ENCODE measurements at places on chromosomes 3 and 15.

GRCh38 chr3:177473903-177474302 is 276.6 kb upstream of the TBL1XR1 start:
- no peak for DNase-seq

DNA sequence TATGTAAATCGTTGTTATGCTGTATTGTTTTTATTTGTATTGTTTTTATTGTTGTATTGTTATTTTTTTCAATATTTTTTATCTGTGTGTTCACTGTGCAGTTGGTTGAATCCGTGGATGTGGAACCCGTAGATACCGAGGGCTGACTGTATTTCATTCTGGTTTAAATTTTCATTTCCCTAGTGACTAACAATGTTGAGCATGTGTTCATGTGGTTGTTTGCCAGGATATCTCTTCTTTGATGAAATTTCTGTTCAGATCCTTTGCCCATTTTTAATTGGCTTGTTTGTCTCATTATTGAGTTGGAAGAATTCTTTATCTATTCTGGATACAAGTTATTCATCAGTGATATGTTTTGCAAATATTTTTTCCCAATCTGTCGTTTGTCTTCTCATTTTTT is 29.7 kb downstream of the STOML1 start:
- no peak for DNase-seq

DNA sequence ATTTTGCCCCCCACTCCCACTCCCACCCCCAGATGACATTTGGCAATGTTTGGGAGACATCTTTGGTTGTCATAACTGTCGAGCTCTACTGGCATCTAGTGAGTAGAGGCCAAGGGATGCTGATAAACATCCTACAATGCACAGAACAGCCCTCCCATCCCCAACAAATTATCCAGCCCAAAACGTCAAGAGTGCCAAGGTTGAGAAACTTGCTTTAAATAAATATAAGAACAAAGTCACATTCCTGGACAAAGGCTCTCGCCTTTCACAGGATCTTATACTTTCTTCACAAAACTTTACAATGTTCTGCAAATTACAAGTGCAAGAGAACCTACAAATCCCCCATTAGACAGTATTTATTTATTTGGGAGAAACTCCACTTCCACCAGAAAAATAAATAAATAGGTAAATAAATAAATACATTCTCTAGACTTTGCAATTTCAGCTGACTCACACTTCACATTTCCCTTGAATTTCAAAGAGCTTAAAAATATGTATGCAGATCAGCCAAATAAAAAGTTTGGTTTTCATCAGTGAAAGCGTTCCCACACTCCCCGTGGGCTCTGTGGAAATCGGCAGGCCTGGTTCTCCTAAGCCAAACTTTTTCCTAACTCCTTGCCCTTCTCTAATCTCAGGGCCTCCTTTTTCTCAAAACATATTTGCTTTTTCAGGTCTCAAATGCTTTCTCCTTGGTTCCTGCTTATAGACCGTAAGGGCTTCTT is 12.7 kb upstream of the CPA3 start:
- DNase-seq = no peak

- no peak for DNase-seq
Observed at GRCh38 chr15:70433586-70434324, 329.6 kb downstream of the UACA start.

GRCh38 chr3:43958005-43958770 is 267.4 kb downstream of the ABHD5 start:
- DNase-seq = no peak

DNA sequence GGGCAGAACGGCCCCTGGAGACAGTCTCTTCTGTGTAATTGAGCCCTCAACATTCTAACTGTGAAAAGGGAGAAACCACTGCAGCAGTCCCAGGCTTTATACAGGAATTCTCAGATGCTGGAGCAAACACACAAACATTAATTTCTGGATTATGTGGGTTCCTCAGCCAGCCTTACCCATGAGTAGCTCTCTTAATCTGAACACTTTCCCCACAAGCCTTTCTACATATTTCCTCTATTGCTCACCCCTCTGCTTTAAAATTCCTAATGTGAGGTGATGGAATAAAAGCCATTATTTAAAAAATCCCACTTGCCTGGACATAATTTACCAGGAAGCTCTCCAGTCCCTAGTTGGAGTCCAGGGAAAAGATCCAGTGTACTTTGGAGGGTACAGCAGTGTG is 139.0 kb downstream of the CTNNB1 start:
- DNase-seq = no peak

DNA sequence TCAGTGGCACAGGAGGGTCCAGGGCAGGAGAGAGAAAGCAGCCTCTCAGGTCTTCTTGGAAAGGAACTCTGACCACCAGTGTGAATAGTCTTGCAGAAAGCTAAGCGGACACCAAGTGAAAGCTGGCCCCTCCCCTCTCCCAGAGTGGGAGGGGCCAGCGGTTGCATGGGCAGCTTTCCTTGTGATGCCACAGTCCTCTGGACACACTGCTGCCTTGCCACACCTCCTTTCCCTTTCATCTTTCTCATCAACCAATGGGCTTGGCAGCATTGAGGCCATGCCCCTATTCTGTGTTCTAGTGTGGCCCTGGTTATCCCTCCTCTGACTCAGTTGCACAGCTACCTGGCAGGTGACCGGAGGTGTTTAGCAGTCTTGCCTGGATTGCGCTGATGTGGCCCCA is 49.7 kb upstream of the GOLGA6B start:
- DNase-seq = no peak

GRCh38 chr3:71551311-71551919 is 32.1 kb downstream of the FOXP1 start:
- no peak for DNase-seq

DNA sequence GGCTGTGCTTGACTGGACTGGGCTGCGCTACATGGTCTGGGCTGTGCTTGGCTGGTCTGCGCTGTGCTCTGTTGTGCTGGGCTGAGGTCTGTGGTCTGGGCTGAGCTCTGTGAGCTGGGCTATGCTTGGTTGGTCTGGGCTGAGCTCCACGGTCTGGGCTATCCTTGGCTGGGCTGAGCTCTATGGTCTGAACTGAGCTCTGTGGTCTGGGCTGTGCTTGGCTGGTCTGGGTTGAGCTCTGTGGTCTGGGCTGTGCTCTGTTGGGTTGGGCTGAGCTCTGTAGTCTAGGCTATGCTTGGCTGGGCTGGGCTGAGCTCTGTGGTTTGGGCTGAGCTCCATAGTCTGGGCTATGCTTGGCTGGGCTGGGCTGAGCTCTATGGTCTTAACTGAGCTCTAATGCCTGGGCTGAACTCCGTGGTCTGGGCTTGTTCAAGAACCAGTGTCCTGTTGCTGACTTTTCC is 92.0 kb downstream of the PLXNA1 start:
- no peak for DNase-seq

GRCh38 chr3:53150247-53151085 is 10.5 kb upstream of the PRKCD start:
- DNase-seq = no peak

- peak; percentile 10 for DNase-seq
Observed at GRCh38 chr3:177145954-177146353, 51.3 kb downstream of the TBL1XR1 start.

- DNase-seq = no peak
Observed at GRCh38 chr15:69897471-69898237, 200.1 kb downstream of the TLE3 start.

DNA sequence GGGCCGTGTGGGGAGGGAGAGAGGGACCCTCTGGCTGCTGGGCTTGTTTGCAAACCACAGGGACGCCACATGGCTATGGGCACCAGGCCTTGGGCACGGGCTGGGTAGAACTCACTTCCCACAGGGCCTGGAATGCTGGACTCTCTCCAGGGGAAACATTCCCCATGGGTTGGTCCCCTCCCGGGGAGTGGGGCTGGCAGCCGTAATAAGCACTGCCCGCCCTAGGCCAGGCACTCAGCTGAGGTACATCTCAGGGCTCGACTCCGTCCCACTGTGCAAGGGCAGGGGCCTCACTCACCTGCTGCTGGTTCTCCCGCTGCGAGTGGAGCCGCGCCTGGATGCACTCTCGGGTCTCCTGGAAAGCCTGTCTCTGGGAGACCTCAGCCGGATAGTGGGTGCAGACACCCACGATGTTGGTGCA is 96.7 kb downstream of the ADCY5 start:
- DNase-seq = no peak

DNA sequence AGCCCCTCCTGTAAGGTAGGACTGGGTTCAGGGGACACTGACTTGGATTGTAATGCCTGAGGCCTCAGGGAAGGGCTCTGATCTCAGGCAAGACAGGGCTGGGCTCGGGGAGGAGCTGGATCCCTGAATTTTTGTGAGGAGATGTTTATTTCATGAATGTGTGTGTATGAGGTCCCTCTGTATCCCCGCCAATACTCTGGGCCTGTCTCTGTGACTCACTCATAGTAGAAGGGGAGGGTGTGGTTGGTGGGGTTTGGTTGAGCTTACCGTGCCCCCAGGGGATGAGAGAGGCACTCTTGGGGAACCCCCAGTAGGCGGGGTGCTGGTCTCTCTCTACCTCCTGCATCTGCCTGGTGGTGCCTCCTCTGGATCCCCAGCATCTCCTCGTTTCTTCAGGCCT is 28.1 kb downstream of the RPSA start:
- no peak for DNase-seq
